ENCODE measurements at places on chromosomes 1 and 21.

- DNase-seq, result no peak
These were observed 39.9 kb upstream of the POFUT2 start for GRCh38 chr21:45327441-45328197.

DNA sequence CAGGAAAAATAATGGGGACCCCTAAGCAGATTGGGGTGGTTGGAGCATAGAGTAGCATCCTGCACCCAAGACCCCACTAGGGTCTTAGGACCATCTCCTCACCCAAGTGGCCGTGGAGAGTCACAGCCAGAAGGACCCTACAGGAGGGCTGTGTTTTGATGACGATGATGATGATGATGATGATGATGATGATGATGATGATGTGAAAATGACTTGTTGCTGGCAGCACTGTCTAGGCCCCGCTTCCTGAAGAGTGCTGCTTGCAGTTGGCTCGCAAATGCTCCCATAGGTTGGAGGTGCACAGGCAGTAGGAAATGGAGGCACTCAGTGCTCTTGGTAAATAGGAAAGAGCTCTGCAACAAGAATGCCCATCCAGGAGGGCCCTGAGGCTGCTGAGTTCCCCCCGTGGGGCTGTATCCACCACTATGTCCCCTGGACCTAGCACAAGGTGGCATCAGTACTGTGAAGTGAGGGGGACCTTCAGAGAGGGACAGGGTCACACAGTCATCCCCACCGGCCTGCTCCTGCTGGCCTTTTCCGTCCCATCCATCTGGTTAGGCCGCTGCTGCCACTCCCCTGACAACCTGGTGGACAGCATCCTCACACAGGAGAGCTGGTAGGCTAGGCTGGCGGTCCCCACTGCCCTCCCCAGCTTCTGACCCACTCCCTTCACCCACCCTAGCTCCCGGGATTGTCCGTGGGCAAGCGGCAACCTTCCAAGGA, 139.6 kb downstream of the FOXD2 start:
- peak; percentile 80 for DNase-seq

DNA sequence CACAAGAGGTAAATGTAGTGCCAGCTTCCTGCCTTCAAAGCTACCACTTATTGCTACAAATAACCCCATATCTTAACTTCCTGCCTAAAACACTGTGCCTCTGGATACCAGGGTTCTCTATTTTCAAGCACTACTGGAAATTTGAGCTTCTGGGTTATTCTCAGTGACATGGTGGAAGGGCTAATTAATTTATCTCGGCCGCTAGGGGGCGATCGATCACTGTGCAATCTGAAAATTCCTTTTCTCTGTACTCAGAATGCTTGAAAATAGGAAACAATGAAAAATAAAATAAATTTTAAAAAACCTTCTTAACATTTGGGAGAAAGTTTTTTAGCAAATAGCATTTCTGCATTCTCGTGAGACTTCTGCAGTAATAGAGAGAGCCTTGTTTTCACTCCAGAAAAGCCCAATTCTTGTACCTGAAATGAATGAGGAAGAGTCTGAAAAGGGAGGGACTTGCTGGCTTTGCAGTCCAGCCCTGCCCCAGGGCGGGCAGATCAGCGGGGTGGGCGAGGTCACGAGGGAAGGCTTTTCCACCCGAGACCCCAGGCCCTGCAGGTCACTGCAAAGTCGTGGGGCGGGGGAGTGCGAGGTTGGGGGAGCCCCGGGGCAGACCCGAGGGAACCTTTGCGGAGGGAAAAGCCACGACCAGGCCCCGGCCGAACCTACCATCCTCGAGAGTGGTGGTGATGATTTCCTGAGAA, 276.7 kb downstream of the PCP4 start:
- no peak for DNase-seq

DNA sequence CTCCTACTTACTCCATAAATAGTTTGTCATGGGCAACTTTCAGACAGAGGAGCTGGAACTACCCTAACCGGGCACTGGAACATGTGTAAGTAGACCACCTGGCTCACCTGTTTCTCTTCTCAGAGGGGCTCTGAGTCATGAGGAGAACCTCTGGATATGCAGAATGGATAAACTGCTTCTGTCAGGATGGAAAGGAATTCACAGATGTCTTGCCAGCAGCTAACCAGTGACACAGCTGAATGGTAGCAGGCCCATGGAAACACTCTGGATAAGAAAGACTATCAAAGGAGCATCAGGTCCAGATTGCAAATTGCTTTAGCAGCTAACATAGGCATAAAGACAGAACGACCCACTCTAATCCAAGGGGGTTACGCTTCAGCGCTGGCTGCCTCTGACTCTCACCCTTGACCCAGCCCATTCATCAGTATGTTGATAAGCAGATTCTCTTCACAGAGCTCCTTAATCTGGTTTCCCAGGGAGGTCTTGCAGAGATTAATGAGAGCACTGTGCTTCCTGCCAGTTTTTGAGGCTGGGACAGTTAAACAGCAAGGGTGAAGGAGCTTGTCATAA, 54.2 kb downstream of the HIVEP3 start:
- DNase-seq, result no peak

DNA sequence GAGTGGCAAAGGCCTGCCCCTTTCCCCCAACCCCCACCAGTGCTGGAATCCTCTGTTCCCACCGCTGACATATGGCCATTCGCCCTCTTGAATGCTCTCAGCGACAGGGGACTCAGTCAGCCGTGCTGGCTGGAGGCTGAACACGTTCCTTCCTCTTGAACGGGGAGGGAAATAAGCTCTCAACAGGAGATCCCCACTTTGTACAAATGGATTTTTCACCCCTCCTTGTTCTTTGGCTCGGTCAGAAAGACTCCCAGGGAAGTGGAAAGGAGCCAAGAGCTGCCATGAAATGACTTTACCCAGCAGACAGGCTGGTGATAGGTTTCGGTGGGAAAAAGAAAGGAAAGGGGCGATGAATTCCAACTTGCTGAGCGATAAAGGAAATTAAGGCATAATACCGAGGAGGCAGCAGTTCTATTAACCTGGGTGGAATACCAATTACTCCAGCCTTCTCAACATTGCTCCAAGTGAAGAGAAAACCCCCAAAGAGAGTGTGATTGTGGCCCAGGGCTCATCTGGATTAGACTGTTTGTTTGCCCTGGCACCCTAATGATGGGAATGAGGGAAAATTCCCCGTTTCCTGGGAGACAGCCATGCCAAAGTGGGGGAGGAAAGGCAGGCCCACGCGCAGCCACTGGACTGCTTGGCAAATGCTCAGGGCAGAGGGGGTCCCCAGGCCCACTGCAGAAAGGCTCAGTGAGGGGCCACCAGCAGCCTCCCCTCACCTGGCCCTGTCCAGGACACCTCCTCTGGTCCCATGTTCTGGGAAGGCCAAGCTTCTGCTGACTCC, 23.9 kb downstream of the LRP8 start:
- DNase-seq, result no peak

Data from mesenteric fat pad (tissue), 1 donor.